ENCODE measurements at places on chromosomes 4 and X. TPM values are rescaled to one million over a fixed set of nuclear protein-coding genes. Genes with fewer than 3 reads are reported as not detected.

DNA sequence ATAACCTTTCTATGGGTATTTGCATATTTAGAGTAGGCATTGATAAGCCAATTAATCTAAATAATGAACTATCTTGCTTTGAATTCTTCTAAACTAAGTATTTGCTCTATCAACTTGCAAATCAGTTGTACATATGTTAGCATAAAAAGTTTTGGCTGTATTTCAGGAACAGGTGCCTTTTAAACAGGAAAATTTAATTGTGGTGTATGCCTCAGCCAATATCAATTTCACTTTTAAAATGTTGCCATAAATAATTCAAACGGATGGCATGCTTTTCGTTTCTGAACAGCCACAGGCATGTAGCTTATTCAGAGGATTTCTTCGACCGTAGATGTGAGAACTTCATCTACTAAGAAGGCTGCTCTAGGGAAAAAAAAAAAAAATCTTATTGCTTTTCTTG is 99.9 kb downstream of the DCLK2 start:
- no peak for DNase-seq

- no peak for DNase-seq
Measured at GRCh38 chrX:45830343-45830742, 629.7 kb upstream of the DIPK2B start.

The NUP62CL gene
- 0.78 TPM for total RNA-seq

- DNase-seq, result no peak
Measured at GRCh38 chr4:5678977-5679376, 29.4 kb downstream of the EVC2 start.

DNA sequence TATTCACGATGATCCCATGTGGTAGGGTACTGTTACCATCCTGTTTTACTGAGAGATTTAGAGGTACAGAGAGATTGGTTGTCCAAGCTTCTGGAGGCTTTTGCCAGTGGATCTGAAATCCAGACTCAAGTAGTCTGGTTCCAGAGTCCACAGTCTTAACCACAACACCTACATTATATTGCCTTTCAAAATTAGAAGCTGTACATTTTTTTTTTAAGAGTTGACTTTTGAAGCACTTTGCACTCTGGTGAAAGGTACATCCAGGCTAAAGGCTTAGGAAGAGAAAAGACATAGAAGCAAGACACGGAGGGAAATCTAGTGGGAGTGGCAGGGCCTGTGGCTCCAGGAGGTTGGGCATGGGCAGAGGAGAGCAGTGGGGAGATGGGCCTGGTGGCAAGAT is 122.1 kb downstream of the AFF1 start:
- DNase-seq, result no peak

GRCh38 chr4:153731239-153731638 is 28.6 kb downstream of the RNF175 start:
- no peak for DNase-seq

DNA sequence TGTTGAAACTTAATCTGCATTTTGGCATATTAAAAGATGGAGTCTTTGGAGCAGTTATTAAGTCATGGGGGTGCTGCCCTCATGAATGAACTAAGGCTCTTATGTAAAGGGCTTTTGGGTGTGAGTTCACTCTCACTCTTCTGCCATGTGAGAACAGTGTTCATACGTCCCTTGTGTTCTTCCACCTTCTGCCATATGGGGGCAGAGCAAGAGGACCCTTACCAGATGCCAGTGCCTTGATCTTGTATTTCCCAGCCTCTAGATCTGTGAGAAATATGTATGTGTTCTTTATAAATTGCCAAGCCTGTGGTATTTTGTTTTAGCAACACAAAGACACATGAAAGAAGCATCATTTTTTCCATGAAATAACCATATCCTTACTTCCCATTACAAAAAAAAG is 213.9 kb downstream of the SPOCK3 start:
- DNase-seq, result no peak

GRCh38 chr4:127783026-127783769 is 1.1 kb downstream of the HSPA4L start:
- peak; percentile 71 for DNase-seq

DNA sequence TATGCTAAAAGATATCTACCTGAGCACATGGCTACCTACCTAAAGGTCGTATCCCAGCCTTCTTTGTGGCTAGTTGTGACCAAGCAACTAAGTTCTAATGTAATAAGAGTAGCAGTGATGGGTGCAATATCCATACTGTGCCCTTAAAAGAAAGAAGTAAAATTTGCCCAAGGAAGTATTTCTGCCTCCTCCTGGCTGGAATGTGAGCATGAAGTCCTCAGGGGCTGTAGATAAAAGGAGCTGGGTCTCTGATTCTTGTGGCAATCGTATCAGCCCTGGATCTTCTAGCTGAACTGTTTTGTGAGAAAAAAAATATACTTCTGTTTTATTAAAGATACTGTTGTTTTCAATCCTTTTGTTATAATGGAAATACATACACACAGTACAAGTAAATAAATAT is 217.4 kb downstream of the GPAT3 start:
- DNase-seq, result no peak

The TRMT44 gene
- total RNA-seq, result 24.2 TPM

GRCh38 chr4:160091631-160092030 is 988.8 kb downstream of the RAPGEF2 start:
- DNase-seq, result no peak

- no peak for DNase-seq
Measured at GRCh38 chr4:73952352-73952751, 29.5 kb downstream of the PF4 start.

The CSAG1 gene
- not detected for total RNA-seq

GRCh38 chrX:110462957-110463356 is 104.3 kb downstream of the RTL9 start:
- no peak for DNase-seq
